ENCODE measurements at places on chromosomes 1 and 21.
A peak's percentile ranks its signal among the peaks of the same experiment; 100 is the strongest.

DNA sequence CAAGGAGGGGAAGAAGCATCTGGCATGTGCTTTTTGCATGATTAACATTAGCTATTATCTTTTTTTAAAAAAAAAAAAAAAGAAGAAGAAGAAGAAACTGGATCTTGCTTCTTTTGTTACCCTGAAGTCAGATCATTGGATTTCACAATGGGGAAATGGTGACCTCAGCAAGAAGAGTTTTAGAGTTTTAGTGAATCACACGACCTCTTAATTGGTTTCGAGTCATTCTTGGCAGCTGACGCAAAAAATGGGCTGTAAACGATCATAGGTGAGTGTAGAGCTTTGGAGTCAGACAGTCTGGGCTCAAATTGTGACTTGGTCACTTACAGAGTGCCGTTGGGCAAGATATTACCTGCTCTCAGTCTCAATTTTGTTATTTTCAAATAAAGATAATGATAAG, 33.3 kb upstream of the PGBD5 start:
- H3K4me3 ChIP-seq, result no peak overlapping the region
- H3K27ac ChIP-seq, result no peak overlapping the region
- H3K4me1 ChIP-seq, result peaks cover 6% of the 10 kb centered on the region
- no peaks in the 10 kb centered on the region for H3K36me3 ChIP-seq
- DNase-seq, result no peak
- H3K27me3 ChIP-seq, result peaks cover 24% of the 10 kb centered on the region

GRCh38 chr1:111729946-111730681, 9.1 kb downstream of the INKA2 start:
- peaks cover 2% of the 10 kb centered on the region for H3K4me1 ChIP-seq
- H3K4me3 ChIP-seq, result no peak overlapping the region
- no peaks in the 10 kb centered on the region for H3K36me3 ChIP-seq
- H3K27me3 ChIP-seq, result no peaks in the 10 kb centered on the region
- no peak for DNase-seq

DNA sequence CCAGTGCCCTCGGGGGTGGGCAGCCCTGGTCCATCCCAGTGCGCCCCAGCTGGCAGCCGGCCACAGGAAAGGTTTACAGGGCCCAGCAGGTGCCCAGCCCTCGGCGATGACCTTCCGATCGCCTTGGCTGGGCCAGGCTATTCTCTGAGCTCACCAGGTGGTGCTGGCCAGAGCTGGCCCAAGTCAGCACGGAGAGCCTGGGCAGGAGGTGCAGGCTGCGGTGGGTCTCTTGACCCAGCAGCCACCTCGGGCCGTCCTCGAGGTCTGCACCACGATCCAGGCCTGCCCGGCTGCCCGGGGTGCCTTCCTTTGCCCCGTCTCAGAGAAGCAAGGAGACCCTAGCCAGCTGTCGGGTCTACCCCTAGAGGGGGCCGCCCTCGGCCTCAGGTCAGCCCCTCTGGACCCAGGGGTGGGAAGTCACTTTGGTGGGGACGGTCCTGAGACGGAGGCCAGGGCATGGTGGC, 370 bp downstream of the PERM1 start:
- no peaks in the 10 kb centered on the region for H3K4me1 ChIP-seq
- H3K27ac ChIP-seq, result no peak overlapping the region
- H3K27me3 ChIP-seq, result peaks cover 22% of the 10 kb centered on the region
- no peak overlapping the region for H3K4me3 ChIP-seq

DNA sequence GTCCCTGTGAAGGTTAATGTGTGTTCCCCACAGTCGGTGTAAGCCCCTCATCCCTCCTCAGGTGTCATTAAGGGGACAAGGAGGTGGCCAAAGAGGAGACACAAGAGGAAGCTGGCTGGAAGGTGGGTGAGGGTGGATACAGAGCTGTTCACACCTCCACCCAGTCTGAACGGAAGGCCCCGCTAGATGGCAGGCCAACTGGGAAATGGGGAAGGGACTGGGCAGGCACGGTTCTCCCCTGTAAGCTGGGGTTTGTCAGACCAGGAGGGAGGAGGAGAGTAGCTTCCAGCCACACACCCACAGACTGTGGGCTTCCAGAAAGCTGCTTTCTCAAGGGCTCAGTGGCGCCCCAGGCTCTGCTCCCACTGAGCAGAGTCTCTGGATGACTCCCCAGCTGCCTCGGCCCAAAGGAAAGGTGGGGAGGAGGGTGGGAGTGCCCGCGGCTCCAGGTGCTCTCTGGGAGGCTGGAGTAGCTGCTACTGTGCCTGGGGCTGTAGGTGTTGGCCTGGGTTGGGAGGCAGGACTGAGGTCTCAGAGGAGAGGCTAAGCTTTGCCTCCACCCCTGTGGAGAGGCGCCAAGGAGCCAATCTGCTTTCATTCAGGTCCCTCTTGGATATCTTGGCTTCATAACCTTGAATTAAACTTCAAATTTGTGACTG, 41.2 kb downstream of the PCP4 start:
- no peak for DNase-seq
- no peaks in the 10 kb centered on the region for H3K4me1 ChIP-seq
- no peak overlapping the region for H3K4me3 ChIP-seq
- no peaks in the 10 kb centered on the region for H3K36me3 ChIP-seq
- H3K27me3 ChIP-seq, result no peaks in the 10 kb centered on the region

DNA sequence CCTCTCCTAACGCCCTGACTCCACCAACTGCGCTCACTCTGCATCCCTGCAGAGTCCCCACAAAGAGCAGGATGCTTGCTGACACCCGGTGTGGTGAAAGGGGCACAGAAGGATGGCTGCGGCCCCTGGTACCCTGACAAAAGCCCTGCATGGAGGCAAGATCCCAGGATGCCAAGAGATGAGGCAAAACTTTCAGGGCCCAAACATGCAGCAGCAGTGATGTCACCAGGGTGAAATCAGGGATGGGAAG, 36.6 kb downstream of the SLC9A1 start:
- peaks cover 3% of the 10 kb centered on the region for H3K36me3 ChIP-seq
- H3K4me3 ChIP-seq, result no peak overlapping the region
- H3K4me1 ChIP-seq, result peaks cover 6% of the 10 kb centered on the region
- H3K27ac ChIP-seq, result no peak overlapping the region

- no peak for DNase-seq
- no peak overlapping the region for H3K27ac ChIP-seq
- H3K4me1 ChIP-seq, result peaks cover 1% of the 10 kb centered on the region
- H3K4me3 ChIP-seq, result no peak overlapping the region
- peaks cover 18% of the 10 kb centered on the region for H3K27me3 ChIP-seq
- no peaks in the 10 kb centered on the region for H3K36me3 ChIP-seq
These were observed 13.6 kb downstream of the NID1 start for GRCh38 chr1:236051242-236051791.

DNA sequence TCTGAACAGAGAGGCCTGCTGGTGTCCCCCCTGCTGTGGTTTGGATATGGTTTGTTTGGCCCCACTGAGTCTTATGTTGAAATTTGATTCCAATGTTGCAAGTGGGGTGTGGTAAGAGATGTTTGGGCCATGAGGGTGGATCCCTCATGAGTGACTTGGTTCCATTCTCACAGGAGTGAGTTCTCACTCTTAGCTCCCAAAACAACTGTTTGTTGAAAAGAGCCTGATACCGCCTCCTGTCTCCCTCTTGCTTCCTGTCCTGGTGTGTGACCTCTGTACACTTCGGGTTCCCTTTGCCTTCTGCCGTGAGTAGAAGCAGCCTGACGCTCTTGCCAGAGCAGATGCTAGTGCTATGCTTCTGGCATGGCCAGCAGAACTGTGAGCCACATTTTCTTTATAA, 60.5 kb downstream of the C21orf91 start:
- DNase-seq, result no peak
- no peaks in the 10 kb centered on the region for H3K36me3 ChIP-seq
- no peak overlapping the region for H3K27ac ChIP-seq
- H3K4me1 ChIP-seq, result no peaks in the 10 kb centered on the region
- no peaks in the 10 kb centered on the region for H3K27me3 ChIP-seq
- no peak overlapping the region for H3K4me3 ChIP-seq

DNA sequence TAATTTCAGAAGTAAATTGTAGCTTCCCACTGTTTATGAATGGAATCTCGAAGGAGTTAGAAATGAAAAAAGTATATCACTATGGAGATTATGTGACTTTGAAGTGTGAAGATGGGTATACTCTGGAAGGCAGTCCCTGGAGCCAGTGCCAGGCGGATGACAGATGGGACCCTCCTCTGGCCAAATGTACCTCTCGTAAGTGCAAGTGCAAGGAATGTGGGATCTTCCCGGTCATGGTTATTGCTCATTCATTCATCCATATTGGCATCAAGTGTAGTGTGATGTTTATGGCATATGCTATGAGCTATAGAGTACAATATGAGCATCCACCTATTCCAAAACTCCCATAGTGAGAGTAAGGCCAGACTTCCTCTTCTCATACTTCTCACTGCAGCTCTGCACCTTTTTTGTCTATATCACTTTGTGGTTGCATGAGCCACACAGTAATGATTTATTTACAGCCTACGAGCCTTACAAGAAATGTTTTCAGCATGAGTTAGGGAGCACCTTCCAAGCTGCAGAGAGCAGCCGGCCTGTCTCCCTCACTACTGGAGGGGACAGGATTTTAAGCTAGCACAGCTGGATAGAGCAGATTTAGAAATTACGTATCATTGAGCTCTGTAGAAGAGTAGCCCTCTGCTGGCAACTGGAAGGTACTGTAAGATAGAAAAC, 24.9 kb upstream of the CR1L start:
- H3K36me3 ChIP-seq, result peaks cover 72% of the 10 kb centered on the region
- H3K4me3 ChIP-seq, result no peak overlapping the region
- H3K4me1 ChIP-seq, result peaks cover 3% of the 10 kb centered on the region

GRCh38 chr1:8858888-8859706, 19.4 kb downstream of the ENO1 start:
- no peak for DNase-seq
- peak overlapping the region; percentile 13 for H3K27ac ChIP-seq
- H3K36me3 ChIP-seq, result peaks cover 70% of the 10 kb centered on the region
- H3K27me3 ChIP-seq, result no peaks in the 10 kb centered on the region
- peaks cover 21% of the 10 kb centered on the region for H3K4me1 ChIP-seq

DNA sequence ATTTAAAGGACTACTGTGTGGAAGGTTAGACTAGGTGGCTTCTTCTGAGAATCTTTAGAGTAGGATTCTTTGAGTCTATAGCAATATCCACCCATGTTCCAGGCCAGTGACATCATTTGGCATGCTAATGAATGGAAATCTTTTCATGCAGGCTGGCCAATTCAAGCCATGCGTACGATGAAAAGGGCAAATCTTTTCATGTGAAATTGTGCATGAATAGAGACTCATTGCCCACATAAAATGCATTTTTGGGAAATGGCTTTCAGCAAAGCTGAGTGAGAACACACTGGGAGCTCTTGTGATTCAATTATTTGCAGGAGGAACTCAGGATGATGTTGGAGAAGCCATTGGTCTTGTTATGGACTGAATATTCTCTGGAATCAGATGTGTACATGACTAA, 324.9 kb upstream of the DAB1 start:
- H3K36me3 ChIP-seq, result no peaks in the 10 kb centered on the region
- no peak for DNase-seq
- H3K4me3 ChIP-seq, result no peak overlapping the region
- H3K27me3 ChIP-seq, result peaks cover 2% of the 10 kb centered on the region
- no peaks in the 10 kb centered on the region for H3K4me1 ChIP-seq

GRCh38 chr1:117633068-117633345, 27.2 kb downstream of the TENT5C start:
- H3K27me3 ChIP-seq, result no peaks in the 10 kb centered on the region
- no peak overlapping the region for H3K27ac ChIP-seq
- peak overlapping the region; percentile 4 for H3K4me3 ChIP-seq
- DNase-seq, result no peak

DNA sequence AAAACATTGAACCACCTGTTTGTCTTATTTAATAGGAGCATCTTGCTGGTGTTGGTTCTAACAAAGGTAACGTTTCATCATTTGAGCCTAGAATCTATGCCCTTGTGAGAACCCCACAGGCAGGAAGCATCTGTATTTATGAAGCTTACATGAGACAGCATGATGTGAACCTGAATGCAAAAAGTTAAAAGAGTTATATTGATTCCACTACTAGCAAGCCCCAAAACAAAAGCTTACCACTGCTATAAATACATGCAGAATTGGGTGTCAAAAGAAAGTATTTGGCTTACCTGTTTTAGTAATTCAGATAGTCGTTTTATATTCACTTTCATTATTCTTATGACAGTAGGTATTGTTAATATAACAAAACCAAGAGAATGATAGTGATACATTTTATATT, 301.2 kb upstream of the ADGRL2 start:
- H3K4me3 ChIP-seq, result no peak overlapping the region
- no peak overlapping the region for H3K27ac ChIP-seq
- H3K4me1 ChIP-seq, result no peaks in the 10 kb centered on the region
- H3K36me3 ChIP-seq, result no peaks in the 10 kb centered on the region
- DNase-seq, result no peak
- no peaks in the 10 kb centered on the region for H3K27me3 ChIP-seq

DNA sequence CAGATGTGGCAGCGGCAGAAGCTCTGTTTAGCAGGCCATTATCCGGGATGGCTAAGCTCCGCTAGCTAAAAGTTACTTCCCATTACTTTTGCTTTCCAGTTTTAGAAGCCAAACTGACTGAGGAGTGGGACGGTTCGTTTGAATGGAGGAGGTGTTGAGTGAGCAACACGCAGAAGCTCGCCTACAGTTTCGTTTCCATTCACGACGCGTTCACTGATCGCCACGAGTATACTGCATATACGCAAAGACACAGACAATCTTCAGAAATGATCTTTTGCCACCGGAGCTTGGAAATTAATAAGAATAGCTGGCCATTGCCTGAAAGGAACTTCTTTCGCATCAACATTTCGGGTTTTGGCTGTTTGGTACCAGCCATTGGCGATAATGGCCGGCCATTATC, 14.6 kb downstream of the SON start:
- no peak overlapping the region for H3K4me3 ChIP-seq
- peaks cover 22% of the 10 kb centered on the region for H3K4me1 ChIP-seq
- no peak for DNase-seq
- H3K36me3 ChIP-seq, result peaks cover 93% of the 10 kb centered on the region
- no peaks in the 10 kb centered on the region for H3K27me3 ChIP-seq

DNA sequence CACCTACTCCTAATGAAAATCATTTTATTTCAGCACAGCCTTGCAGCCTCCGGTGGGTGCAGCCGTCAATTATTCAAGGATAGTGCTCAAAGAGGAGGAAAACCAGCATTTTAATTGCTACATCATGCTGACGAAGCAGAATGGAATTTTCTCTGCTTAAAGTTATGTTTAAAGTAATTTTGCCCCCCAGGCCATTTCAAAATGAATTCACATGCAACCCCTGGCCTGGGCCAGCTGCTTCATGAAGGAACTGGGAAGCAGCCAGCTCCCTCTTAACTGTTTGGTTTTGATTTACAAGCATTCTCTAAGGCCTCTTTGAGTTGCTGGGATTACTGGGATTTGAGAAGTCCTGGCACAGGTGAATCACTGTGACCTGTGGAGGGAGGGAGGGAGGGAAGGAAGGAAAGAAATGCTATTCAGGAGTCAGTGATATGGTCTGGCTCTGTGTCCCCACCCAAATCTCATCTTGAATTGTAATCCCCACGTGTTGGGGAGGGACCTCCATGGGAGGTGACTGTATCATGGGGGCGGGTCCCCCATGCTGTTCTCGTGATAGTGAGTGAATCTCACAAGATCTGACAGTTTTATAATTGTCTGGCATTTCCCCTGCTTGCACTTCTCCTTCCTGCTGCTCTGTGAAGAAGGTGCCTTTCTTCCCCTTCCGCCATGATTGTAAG, 66.0 kb downstream of the PGBD5 start:
- no peak for DNase-seq
- H3K27me3 ChIP-seq, result peaks cover 6% of the 10 kb centered on the region
- H3K4me3 ChIP-seq, result no peak overlapping the region
- no peak overlapping the region for H3K27ac ChIP-seq

- no peak overlapping the region for H3K4me3 ChIP-seq
- H3K27ac ChIP-seq, result no peak overlapping the region
- H3K27me3 ChIP-seq, result peaks cover 56% of the 10 kb centered on the region
- no peak for DNase-seq
- peaks cover 2% of the 10 kb centered on the region for H3K4me1 ChIP-seq
These were observed 2.2 kb downstream of the AJAP1 start for GRCh38 chr1:4656533-4657140.
